ENCODE measurements at places on chromosomes 12 and 14.

DNA sequence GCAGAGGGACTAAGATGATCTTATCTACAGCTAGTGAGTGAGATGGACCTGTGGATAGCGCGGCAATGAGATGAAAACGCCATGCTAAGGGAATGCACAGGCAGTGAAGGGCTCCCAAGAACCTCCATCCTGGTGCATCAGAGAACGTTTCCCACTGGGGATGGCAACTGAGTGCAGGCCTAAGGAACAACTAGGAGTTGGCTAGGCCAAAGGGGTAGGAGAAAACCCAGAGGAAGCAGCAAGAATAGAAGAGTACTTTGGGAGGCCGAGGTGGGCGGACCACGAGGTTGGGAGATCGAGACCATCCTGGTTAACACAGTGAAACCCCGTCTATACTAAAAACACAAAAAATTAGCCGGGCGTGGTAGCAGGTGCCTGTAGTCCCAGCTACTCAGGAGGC is 24.6 kb upstream of the BATF start:
- DNase-seq: no peak

DNA sequence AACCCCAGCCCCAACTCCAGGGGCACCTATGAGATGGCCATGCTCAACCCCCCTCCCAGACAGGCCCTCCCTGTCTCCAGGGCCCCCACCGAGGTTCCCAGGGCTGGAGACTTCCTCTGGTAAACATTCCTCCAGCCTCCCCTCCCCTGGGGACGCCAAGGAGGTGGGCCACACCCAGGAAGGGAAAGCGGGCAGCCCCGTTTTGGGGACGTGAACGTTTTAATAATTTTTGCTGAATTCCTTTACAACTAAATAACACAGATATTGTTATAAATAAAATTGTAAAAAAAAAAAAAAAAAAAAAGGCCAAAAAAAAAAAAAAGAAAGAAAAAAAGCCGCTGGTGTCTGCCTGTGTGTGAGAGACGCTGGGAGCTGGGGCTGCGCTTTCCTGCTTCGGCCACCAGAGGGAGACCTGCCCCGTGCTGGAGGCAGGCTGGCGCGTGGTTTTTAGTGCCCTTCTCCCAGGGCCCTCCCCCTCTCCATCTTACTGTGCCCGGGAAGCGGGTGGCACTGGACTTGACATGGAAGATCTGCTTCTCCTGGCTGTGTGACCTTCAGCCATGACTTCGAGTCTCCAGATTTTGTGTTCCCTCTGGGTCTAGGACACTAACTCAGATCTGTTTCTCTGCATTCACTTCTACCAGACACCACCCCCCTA is 3.4 kb upstream of the NXPH4 start:
- DNase-seq: peak; percentile 80

GRCh38 chr14:73630009-73630780 is 14.6 kb upstream of the DNAL1 start:
- DNase-seq: no peak

DNA sequence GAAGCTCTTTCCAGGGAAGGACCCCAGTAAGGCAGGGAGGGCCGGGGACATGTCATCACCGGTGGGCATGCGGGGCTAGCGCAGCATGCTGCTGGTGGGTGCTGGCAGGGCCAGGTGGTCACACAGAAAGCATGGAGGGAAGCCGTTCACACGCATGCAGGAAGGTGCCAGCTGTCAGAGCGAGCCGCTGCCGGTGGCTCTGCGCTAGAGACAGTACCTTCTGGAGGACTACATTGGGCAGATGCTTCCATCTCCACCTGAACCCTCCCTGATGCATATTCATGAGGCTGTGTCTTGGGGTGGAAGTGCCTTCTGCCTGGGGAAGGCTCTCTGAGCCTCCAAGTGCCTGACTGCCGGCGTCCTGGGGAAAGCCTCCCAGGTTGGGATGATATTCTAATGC is 203.8 kb downstream of the CALM1 start:
- no peak for DNase-seq

GRCh38 chr12:102232036-102232435 is 34.4 kb upstream of the PMCH start:
- no peak for DNase-seq

DNA sequence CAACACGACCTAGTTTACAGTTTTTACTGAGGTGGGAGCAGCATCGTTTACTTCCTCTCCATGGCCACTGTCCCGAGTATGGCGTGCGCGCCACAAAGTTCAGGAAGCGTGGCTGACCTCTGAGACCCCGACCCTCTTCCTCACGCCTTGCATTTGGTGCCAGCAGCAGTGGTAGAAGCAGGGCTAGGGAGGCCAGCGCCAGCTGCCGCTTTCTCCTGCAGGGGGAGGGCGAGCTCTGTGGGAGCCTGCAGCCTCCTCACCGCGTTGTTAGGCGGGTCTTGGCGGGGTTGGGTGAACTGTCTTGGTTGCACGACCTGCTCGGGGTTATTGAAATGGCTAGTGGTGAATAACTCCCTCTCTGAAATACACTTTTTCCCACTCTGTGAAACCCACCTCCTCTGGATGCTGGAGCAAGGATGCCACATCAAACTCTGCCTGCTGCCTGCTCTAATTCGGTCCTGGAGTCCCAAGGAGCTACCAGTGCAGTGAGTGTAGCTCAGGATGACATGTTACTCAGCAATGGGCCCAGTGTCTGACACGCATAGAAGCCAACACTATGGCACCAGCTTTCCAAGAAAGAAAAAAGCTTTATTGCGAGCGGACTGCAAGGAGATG is 22.3 kb upstream of the TDRD9 start:
- DNase-seq: no peak

GRCh38 chr12:53180931-53181645 is 363 bp upstream of the CSAD start:
- DNase-seq: no peak
